ENCODE measurements at places on chromosomes 11 and 22.
A peak's percentile ranks its signal among the peaks of the same experiment; 100 is the strongest.

- DNase-seq, result no peak
Measured at GRCh38 chr11:68818181-68818580, 23.5 kb downstream of the CPT1A start.

DNA sequence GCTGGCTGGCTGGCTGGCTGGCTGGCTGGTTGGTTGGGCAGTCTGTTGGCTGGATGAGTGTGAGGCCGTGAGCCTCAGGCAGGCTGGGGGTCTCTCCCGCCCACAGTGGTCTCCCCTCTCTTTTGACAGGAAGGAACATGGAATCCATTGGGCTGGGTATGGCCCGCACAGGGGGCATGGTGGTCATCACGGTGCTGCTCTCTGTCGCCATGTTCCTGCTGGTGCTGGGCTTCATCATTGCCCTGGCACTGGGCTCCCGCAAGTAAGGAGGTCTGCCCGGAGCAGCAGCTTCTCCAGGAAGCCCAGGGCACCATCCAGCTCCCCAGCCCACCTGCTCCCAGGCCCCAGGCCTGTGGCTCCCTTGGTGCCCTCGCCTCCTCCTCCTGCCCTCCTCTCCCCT, 1.9 kb downstream of the UPK2 start:
- no peak for DNase-seq

GRCh38 chr11:95432714-95433503, 201.9 kb upstream of the SESN3 start:
- no peak for DNase-seq

GRCh38 chr11:23359297-23359696, 499.0 kb upstream of the CCDC179 start:
- DNase-seq, result peak; percentile 90

GRCh38 chr22:26648528-26649388, 8.6 kb upstream of the MIAT start:
- no peak for DNase-seq

DNA sequence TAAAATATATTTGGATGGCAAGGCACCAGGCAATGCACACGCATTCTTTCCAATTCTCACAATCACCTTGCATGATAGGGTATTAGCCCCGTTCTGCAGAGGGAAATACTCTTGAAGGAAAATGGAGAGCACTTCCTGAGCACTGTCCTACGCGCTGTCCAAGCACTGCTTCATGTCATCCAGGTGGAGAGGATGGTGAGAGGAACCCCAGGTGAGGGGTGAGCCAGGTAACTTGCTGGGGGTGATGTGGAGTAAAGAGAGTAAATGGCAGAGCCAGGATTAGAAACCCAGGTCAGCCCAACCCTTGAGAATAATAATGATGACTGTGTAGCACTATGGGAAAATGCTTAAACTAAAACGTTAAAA, 711 bp upstream of the PACSIN2 start:
- no peak for DNase-seq

DNA sequence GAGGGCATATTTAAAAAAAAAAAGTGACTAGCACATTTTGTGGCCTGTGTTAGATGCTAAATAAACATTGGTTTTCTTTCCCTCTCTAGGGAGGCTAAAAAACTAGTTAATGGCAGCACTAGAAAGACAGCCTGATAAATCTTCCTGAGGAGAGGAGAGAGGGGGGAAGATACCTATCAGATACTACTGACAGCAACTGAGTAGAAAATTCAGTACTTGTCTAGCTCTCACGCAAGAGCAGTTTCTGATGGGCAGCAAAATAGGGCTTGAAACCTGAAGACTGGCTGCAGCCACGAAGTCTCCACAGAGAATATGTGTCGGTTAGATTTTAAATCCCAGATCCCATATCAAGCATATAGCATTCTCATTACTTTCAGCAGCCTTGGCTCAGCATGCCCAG, 388.2 kb downstream of the KCNA4 start:
- DNase-seq, result no peak

- no peak for DNase-seq
Measured at GRCh38 chr11:121614636-121615240, 162.0 kb upstream of the SORL1-AS1 start.

GRCh38 chr22:46984751-46985506, 222.5 kb downstream of the TBC1D22A start:
- DNase-seq, result peak; percentile 80

- no peak for DNase-seq
Measured at GRCh38 chr11:65850217-65851082, 7.5 kb downstream of the CFL1 start.

DNA sequence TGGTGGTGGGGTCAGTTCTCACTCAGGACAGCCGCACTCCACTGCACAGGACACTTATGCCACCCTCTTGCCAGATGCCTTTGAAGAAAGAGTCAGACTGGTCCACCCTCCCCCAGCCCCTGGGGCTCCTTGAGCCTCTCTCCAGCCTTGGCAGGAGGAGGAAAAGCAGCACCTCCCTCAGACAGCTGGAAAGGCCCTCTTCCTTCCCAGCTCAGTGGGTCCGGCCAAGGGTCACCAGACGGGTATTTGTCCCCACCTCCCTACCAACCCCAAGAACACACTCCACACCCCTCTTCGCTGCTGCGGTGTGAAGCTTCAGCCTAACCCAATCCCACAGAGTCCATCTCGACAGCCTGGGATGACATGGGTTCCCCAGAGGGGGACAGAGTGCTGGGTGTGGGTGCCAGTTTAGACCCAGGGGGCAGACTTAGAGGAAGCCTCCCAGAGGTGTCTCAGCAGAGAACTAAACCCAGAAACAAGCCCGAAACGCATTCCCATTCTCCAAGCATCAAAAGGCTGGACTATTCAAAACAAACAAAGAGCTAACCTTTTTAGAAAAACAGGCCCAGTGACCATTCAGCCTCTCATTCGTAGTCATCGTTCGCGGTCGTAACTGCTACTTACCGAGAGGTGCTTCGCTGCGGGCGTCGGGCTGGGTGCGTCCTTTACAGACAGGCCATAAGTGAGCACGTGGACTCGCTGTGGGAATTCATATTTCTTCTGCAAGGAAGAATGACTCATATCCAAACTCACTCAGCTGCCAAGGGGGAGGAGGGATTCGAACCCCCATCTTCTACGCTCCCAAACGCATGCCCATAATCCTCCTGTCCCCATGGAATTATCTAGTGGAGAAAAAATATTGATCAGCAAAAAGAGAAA, 57.5 kb upstream of the ANO1 start:
- DNase-seq, result peak; percentile 5

- DNase-seq, result no peak
Measured at GRCh38 chr11:107849790-107850189, 8.8 kb downstream of the SLC35F2 start.

DNA sequence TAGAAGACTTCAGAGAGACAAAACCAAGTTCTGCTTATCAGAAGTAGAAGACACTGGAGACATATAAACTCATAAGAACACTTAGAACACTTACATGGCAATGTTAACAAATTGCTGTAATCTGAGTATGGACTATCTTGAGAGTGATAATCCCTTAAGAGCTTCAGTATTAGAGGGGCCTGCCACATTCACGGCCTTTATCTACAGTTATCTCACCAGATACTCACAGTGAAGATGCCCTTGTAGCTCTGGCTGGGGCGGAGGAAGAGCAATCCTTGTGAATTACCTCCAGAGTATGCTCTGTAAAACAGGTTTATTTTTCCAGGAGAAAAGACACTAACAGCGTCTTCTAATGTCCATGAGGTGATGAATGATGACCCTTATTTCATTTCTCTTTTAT, 762.8 kb downstream of the FAM181B start:
- no peak for DNase-seq

- no peak for DNase-seq
Measured at GRCh38 chr11:102317768-102318103, 452 bp downstream of the BIRC3 start.

DNA sequence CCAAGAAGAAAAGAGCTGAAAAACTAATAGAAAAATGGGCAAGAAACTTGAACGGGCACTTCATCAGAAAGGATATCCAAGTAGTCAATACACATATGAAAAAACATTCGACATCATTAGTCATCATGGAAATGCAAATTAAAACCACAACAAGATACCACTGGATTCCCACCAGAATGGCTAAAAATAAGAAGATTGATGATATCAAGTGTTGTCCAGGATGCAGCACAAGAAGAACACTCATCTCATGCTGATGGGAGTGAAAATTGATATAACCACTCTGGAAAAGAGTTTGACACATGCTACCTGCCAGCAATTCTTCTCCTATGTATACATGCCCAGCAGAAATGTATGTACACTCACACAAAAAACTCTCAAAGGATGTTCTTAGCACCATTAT, 26.9 kb upstream of the SCUBE2 start:
- peak; percentile 16 for DNase-seq

GRCh38 chr11:68839911-68840641, 1.6 kb downstream of the CPT1A start:
- DNase-seq, result no peak

- DNase-seq, result no peak
Measured at GRCh38 chr11:44065161-44065661, 859 bp upstream of the ACCS start.

DNA sequence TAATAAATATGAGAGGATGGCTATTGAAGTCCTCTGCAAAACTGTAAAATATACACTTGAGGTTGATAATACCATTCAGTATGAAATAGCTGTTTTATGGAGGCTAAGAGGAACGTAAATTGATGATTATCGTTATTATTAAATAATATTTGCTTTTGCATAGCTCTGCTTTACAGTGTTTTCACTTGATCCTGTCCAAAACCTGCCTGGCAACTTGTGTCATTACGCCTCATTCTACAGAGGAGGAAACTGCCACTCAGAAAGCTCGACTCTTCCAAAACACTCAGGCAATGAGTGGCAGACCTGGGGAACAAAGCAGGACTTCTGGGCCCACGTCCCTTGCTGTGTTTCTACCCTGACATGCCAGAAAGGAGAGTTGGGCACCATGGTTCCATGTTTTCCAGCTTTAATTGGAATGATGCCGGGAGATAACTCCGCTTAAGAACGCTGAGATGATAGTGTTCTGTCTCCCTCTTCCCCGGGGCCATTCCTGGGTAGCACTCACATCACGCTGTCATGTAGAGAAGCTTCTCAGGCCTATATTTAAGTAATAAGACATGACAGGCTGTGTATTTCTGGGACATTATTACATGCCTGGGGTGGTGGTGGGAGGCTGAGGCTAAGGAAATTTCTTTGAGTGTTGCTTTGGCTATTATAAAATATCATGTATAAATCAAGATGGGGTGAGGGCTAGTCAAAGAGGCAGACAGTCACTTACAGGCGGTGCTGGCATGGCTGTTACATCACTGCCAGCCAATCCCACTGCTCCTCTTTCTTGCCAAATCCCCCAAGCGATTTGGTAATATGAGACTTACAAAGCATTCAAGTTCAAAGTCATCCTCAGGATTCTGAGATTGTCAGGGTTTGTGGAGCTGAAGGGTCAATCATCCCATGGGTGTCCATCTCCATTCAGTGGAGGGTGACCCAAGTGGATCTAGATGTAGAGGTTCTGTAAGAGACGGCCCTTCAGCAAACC, 501.7 kb downstream of the INSC start:
- DNase-seq, result no peak

- peak; percentile 55 for DNase-seq
Measured at GRCh38 chr11:76598426-76598839, 72.1 kb downstream of the LRRC32 start.

DNA sequence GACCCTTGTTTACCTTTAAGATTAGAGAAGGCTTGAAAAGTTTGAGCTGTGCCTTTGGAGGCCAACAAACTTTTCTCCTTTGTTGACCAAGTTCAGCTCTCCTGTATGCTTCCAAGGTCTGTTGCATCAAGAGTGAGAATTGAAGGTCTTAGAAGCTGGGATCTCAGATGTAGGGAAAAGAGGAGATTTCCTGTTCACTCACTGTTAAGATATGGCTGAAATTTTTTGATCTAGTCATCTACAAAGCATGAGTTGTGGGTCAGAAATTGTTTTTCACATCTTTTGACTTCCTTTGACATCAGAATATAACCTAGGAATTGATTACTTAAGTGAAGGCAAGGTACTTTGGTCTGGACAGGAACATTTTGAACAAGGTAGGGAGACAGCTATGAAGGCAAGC, 12.1 kb downstream of the OR51B4 start:
- DNase-seq, result peak; percentile 3

GRCh38 chr11:134579724-134580609, 167.9 kb upstream of the B3GAT1 start:
- DNase-seq, result no peak

- no peak for DNase-seq
Measured at GRCh38 chr22:40480996-40481395, 110.6 kb downstream of the SGSM3 start.

- no peak for DNase-seq
Measured at GRCh38 chr11:57477507-57478189, 17.3 kb downstream of the RTN4RL2 start.

GRCh38 chr11:86869966-86870570, 69.7 kb downstream of the PRSS23 start:
- peak; percentile 61 for DNase-seq

- peak; percentile 17 for DNase-seq
Measured at GRCh38 chr11:37465221-37465620, 867.2 kb upstream of the RAG2 start.

GRCh38 chr11:128598506-128599150, 11.3 kb upstream of the ETS1 start:
- DNase-seq, result no peak

DNA sequence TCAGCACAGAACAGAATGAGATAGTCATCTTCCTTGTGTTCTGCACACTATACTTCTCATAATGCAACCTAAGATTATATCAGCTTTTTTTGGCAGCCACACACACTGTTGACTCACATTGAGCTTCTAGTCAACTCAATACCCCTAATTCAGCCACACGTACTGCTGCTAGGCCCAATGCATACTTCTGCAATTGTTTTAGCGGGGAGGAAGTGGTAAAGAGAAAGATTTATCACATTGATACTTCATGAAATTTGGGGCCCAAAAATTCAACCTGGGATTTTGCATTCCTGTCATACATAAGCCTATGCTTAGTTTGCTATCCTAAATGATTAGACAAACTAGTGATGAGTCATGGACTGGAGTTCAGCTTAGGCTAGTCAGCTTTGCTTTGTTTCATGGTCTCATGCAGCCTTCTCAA, 8.6 kb upstream of the UPB1 start:
- peak; percentile 97 for DNase-seq

DNA sequence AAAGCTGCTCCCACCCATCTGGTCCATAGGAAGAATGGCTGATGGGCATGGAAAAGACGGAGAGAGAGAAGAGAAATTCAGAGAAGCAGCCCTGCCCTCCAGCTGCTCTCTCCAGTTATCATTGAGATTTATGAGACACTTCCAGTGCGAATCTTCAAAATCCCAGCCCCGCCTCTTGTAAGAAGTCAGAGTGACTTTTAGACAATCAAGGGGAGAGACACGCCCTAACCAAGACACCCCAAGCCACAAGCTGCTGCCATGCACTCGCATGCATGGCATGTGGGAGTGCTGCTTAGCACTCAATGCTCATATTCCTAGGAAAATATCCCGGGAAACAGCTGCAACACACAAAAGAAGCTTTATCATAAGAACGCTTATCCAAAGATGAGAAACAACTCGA, 110.6 kb upstream of the BID start:
- DNase-seq, result no peak

DNA sequence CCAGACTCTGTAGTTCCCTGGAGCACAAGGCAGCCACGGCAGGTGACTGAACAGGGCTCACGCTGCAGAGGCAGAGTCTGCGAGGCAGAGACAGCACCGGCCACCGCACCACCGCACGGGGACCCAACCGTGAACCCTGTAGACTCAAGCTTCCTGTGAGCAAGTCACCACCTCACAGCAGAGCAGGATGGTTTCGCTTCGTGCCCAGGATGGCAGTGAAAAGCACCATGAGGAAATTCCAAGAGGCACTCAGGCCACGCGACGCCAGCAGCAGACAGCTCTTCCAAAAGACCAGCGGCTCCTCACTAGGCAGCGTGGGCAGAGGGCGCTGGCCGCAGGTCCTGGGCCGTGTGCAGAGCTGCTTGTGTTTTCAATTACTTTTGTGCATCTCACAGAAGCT, 24.5 kb downstream of the BRD1 start:
- DNase-seq, result no peak

GRCh38 chr22:36532466-36532865, 3.5 kb upstream of the EIF3D start:
- no peak for DNase-seq
